ENCODE measurements at places on chromosomes 1 and 21.
A peak's percentile ranks its signal among the peaks of the same experiment; 100 is the strongest.

- no peak for DNase-seq
Measured at GRCh38 chr1:68375919-68376318, 73.8 kb downstream of the RPE65 start.

GRCh38 chr21:26293141-26293946 lies 122.8 kb upstream of the APP start:
- DNase-seq, result no peak

GRCh38 chr21:45536301-45537081 lies 5.7 kb downstream of the SLC19A1 start:
- no peak for DNase-seq

GRCh38 chr1:192108161-192108560 lies 50.1 kb upstream of the RGS18 start:
- no peak for DNase-seq

DNA sequence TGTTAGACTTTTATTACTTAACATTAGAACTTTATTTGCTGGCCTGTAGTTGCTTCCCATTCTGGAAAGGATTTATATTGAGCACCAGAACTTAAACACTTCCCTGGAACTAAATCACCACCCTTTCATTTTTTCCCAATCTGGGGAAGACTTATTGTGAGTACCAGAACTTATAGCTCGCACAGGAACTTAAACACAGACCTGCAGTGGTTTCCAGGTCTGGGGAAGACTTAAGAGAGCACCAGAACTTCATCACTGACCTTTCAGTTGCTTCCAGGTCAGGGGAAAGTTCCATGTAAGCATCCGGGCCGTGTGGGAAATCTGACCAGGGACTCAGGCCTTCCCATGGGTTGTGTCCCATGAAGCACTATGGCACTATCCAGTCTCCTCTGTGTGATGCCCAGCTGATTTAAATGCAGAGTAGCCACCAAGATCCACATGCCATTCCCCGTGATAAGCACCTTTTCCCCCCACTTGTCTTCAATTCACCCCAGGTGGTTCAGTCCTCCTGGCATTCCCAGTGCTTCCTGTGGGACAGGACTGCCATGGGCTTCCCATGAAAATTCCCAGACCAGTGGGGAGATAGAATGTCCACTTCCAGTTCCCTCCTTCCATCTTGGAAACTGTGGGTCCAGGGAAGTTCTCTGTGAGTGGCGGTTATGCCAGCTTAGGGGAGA lies 48.9 kb downstream of the C4BPA start:
- DNase-seq, result no peak

DNA sequence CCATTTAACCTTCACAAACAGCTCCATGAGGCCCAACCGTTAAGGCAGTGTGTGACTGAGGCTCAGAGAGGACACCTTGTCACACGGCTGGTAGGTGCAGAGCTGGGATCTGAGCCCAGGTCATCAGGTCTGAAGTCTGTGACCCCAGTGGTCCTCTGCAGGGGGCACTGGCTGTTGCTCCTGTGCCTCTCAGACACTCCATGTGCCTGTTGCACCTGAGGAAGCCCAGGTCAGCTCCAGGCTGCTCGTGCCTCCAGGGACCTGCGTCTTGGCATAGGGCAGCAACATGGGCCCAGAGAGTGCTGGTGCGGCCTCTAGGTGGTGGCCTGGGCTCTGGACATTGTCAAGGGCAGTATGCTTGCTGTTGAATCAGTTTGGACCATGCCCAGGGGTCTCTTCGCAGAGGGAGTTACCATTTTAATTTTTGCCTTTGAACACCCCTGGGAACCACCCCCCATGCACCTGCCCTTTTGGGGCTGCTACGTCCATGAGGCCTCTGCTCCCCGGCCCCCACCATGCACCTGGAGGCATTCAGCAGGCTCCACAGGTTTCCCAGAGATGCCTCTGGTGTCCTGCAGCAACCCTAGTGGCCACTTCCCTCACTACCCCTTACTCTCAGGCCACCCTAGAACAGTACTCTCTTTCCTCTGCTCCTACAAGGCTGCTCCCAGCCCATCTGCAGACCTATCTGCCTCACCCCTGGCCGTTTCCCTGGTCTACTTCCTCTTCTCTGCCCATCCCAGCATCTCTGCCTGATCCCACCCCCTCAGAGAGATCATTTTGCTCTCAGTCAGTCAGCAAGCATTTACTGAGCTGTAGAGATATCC lies 25.2 kb upstream of the EPS8L3 start:
- peak; percentile 57 for DNase-seq

DNA sequence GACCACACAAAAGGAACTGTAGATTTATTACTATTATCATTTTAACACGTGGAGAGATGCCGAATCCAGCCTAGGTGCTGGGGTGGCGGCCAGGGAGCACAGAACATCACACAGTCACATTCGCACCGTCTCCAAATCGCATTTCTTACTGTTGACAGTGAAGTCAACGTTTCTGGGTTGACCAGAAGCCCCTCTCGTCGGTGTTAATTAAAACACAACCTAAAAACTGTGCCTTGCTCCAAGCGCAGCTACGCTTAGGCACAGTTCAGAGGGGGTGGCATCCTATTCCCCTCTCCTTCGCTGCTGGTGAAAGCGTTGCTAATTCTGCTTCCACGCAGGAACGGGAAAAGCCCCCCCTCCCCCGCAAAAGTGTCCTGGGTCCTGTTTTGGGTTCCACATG lies 4.1 kb downstream of the RIPK4 start:
- no peak for DNase-seq

Data from NCI-H526 (cell line).